ENCODE measurements at places on chromosomes 3 and 15.
A peak's percentile ranks its signal among the peaks of the same experiment; 100 is the strongest.

DNA sequence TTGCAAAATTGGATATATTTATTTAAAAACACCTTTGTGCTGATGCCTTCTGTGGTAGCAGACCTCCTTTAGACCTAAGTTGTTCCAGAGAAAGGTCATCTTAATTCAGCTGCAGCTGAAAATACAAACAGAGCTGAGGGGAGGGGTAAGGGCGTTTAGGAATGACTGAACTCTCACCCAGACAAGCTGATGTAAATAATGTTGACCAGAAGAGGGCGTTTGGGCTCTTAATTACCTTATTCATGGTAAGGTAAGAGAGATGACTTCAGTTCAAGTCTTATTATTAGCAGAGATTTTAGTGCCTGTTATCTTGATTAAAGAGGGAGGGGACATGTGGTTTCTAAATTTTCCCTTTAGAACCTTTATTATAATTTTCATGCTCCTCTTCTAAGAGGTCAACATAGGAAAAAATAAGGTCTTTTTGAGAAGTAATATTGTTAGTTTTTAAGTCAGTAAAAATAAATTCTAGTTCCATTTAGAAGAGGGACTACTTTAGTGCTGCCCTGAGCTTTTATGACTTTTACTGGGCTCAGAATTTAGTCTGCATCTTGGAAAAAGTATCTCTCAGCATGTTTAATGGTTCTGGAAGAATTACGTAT lies 46.3 kb downstream of the GPR171 start:
- DNase-seq = no peak

DNA sequence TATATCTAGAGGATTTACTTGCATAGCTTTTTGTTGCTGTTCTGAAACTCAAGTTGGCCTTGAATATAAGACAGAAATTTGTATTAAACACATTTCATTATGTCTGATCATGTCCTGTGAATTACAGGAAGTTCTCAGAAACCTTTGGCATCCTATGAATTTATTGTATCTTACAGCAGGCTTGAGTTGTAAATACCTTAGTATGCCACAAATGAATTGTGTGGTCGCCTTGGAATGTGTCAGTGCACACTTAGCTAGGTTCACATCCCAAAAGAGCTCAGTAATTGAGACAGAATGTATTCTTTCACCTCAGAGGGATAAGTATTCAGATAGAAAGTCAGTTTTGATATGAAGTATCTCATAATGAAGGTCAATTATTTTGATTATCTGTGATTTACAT lies 83.4 kb downstream of the NEK11 start:
- DNase-seq = no peak

DNA sequence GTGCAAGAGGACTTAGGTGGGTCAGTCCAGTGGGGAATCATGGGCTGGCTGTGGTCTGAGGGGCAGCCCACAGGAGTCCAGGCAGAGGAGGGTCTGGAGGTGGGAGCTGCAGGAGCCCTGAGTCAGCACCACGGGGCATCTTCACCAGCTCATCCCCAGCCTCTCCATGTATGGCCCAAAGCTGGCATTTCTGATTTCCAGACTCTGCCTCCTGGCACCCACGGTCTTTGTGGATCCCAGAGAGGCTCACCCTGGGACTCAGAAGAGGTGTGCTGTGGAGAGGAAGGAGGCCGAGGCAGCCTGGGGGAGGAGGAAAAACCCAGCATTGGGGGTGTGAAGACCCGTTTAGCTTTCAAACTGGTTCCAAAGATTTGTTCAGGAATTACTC lies 64.5 kb upstream of the KLF13 start:
- no peak for DNase-seq

DNA sequence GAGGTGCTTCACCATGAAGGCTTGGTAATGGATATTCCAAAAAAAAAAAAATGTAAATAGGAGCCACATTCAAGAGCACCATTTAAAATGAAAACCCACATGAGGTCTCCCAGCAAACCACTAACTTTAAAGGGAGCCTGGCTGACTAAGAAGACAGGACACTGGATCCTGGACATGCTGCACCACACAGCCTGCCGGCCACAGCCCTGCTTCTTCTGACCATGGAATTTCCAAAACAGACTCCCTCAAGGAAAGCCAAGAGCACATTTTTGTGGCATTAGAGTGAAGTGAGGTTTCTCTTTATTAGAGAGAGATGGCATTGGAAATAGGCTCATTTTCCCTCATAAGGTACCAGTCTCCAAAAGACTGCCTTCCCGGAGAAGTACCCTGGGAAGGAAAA lies 113.9 kb downstream of the RORA start:
- DNase-seq = no peak

DNA sequence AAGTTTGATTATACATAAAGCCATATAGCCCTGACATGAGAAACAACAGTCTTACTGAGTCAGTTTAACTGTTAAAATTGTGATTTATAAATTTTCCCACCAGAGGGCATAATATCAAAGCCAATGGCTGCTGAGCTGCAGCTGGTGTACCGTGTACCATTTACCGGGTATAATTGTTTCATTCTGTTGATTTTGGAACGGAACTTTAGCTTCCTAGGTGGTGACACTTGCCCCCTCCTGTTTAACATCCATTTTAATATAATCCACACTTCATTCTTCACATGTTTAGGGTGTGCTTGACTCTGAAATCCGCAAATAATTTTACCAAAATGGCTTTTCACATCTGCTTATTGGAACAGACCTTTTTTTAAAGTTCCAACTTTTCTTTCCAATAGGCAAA lies 72.8 kb downstream of the SLC9A9 start:
- no peak for DNase-seq

DNA sequence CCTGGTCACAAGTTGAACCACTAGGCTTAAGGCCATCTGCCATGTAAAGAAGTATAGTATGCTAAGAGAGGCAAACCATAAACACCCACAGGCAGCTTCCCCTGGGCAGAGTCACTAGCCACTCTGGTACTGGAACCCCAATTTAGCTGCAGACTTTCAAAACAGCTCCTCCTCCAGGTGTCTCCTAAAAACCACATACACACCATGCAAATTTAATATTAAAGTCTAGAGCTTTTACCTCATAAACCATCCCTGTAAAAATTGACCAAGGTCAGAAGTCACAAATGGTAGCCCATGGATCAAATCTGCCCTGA lies 99.1 kb upstream of the STT3B start:
- DNase-seq = no peak

DNA sequence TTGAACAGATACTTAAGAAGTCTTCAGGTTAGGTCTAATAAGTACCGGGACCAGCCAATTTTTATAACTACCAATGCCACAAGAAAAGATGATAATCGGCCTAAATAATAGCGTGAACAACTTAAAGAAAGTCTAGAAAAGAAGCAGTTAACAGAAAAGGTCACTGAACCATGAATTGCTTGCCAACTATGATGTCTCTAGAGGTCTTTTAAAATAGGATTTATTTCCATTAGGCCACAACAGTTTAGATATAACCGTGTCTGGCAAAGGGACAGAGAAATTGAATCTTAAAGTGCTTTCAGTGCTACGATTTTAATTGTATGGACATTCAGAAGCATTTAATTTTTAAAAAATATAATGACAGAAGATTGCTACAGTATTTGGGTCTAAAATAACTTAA lies 1070.4 kb downstream of the ROBO1 start:
- DNase-seq = no peak

DNA sequence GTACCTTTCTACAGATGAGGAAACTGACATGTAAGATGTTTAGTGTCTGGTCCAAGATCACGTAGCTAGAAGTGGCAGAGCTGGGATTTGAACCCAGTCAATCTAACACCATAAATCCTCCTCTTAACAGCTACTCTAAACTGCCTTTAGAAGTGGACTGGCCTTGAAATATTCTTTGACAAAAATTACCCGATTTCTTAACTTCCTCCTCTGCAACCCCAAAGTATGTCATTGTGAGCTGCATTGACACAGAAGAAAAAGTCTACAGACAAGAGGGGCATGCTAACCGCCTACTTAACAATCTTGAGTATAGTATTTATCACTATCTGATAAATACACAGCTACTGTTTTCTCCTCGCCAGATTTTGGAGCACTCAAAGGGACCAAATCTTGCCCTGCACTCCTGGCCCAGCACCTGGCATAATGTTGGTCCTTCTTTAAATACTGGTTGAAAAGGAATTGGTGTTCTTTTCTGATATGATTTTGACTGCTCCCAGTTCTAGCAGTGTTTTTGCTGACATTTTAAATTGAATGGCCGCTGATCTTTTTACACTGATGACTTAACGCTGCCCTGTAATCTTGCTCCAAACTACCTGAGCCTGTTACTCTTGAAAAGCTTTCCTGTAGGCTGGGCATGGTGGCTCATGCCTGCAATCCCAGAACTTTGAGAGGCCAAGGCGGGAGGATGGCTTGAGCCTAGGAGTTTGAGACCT lies 36.9 kb downstream of the ITPR1 start:
- DNase-seq = no peak

DNA sequence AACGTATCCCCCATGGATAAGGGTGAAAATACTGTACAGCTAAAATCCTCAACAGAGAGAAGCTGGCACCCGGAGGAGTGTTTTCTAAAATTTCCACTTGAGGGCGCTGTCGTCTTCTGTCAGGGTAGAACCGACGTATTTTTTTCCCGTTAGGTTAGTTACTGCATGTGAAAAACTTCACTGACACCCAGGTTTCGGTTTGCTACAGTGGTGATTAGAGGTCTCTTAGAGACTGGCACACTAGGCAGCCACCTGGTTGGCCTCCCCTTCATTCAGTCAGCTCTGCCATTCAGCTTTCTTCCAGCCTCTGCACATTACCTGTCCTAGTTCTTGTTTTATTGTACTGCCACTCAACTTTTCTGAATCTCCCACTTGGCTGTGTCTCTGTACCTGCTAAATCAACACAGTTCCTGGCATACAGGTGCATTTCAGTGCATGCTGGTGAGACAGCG lies 18.4 kb downstream of the CCK start:
- DNase-seq = peak; percentile 10

- no peak for DNase-seq
Measured at GRCh38 chr3:90052425-90052950, 945.1 kb downstream of the EPHA3 start.

- DNase-seq = no peak
Measured at GRCh38 chr15:32646291-32646690, 4.8 kb downstream of the SCG5 start.

GRCh38 chr3:76044601-76045600 lies 259.6 kb upstream of the ZNF717 start:
- no peak for DNase-seq

DNA sequence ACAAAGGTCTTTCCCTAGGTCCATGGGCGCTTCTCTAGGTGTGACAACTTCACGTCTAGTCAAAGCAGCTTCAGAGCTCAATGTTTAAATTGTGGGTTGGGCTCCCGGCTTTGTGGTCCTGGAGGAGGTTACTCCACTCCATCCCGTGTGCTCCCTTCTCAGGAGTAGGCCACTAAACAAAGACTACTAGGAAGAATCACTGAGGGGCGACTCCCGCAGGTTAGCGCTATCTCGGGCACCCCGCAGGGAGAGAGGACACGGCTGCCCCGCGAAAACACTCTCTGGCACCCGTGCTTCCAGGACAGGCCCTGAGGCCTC lies 500 bp downstream of the PARP6 start:
- no peak for DNase-seq

- no peak for DNase-seq
Measured at GRCh38 chr3:120604784-120605183, 8.6 kb downstream of the NDUFB4 start.

GRCh38 chr3:42149975-42150374 lies 58.8 kb downstream of the TRAK1 start:
- DNase-seq = no peak

- no peak for DNase-seq
Measured at GRCh38 chr3:141854599-141854998, 21.8 kb upstream of the ATP1B3 start.

DNA sequence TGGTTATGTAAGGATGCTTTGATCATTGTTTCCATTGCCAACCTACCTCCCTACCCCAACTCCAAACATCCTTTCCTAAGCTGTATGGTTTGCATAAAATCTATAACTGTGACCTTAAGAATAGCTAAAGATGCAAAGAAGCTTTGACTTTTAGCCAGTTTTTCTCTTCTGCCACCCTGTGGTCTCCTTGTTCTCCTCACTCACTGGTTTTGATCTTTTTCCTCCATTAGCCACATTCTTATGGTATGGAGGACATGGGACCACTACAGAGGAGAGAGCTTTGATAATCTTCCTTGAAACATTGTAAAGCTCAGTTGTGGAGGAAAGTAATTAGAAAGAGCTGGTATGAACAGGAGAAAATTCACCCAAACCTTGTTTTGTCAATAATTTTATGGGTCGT lies 115.9 kb downstream of the NEK11 start:
- no peak for DNase-seq

- DNase-seq = no peak
Measured at GRCh38 chr3:176514297-176514696, 683.0 kb downstream of the TBL1XR1 start.

- DNase-seq = no peak
Measured at GRCh38 chr3:175258763-175259162, 399.6 kb downstream of the NAALADL2 start.

DNA sequence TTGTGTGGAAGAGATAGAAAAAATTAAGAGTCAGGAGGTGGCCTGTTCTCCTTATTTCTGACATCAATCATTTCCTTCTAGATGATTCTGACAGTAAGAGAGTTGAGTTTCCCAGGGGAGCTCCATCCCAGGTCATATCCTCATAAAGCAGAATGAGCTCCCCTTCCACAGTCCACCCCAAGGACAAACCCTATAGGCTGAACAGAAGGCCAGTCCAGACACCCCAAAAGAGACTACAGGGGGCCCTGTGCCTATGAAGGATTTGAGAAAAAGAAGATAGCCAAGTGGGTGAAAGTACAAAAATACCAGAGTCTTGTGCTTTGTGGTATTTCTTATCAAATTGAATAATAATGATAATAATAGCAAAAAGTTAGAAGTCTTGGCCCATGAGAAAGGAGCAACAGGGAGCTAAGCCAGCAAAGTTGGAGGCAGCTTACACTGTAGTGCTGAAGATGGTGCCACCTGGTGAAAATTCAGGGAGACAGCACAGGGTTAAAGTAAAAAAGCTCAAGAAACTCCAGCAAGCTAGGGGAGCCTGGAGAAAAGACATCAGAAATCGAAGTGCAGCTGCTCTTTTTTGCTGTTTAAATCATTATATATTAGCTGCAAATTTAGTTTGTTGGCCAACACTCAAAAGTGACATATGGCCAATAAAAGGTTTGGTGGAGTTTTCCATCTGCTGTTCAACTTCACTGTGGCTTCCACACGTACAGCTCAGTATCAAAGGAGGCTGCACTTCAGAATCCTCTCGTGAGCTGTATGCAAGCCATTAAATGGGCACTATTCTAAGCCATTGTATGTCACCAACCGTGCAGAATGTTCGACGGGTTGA lies 35.8 kb upstream of the SLC24A5 start:
- DNase-seq = peak; percentile 3

- DNase-seq = no peak
Measured at GRCh38 chr3:15932348-15933300, 134.8 kb upstream of the ANKRD28 start.
